Hepatocyte (in vitro differentiated cells): ENCODE measurements at places on chromosomes 12 and 14. TPM values are rescaled to one million over a fixed set of nuclear protein-coding genes. Genes with fewer than 3 reads are reported as not detected.

- H3K27ac ChIP-seq = no peak overlapping the region
- H3K36me3 ChIP-seq = no peaks in the 10 kb centered on the region
- no peaks in the 10 kb centered on the region for H3K27me3 ChIP-seq
- DNase-seq = peak; percentile 35
- no peaks in the 10 kb centered on the region for H3K4me1 ChIP-seq
- H3K4me3 ChIP-seq = no peak overlapping the region
Measured at GRCh38 chr14:38042322-38042721, 165.4 kb upstream of the SSTR1 start.

GRCh38 chr12:120830052-120830940, 73.9 kb downstream of the SPPL3 start:
- no peak overlapping the region for H3K4me3 ChIP-seq
- H3K36me3 ChIP-seq = no peaks in the 10 kb centered on the region
- H3K27me3 ChIP-seq = no peaks in the 10 kb centered on the region

GRCh38 chr14:81303258-81303935, 82.6 kb upstream of the GTF2A1 start:
- no peak overlapping the region for H3K4me3 ChIP-seq
- peak overlapping the region; percentile 97 for H3K27ac ChIP-seq
- no peaks in the 10 kb centered on the region for H3K27me3 ChIP-seq

DNA sequence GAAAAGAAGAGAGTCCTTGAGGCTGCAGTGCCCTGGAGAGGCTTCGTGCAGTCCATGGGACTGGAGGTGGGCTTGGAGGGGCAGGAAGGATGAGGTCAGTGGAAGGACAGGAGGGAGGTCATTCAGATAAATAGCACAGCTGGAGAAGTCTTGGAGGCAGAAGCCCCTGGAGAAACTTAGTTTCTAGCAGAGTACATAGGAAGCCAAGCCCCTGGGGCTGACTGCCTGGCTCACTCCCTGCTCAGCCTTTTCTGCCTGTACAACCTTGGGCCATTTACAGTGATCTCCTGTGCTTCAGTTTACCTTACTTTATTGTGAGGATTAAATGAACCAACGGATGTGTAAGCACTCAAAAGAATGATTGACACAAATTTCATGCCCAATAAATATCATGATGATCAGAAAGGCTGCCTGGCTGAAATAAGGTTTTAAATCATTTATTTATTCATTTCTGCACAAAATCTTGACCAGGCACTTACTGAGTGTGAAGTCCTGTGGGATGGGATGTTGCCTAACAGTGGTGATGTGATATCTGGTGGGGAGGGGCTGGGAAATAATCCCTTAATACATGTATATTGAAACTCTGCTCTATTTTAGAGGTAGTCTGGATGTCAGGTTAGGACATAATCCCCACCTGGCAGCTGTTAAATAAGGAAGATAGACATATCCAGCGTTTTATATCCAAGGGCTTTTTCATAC, 54.3 kb downstream of the PLEKHG7 start:
- H3K4me3 ChIP-seq = no peak overlapping the region
- H3K27ac ChIP-seq = no peak overlapping the region
- H3K36me3 ChIP-seq = no peaks in the 10 kb centered on the region
- H3K27me3 ChIP-seq = no peaks in the 10 kb centered on the region

The TSPAN19 gene
- polyA plus RNA-seq = not detected in 2 replicates

DNA sequence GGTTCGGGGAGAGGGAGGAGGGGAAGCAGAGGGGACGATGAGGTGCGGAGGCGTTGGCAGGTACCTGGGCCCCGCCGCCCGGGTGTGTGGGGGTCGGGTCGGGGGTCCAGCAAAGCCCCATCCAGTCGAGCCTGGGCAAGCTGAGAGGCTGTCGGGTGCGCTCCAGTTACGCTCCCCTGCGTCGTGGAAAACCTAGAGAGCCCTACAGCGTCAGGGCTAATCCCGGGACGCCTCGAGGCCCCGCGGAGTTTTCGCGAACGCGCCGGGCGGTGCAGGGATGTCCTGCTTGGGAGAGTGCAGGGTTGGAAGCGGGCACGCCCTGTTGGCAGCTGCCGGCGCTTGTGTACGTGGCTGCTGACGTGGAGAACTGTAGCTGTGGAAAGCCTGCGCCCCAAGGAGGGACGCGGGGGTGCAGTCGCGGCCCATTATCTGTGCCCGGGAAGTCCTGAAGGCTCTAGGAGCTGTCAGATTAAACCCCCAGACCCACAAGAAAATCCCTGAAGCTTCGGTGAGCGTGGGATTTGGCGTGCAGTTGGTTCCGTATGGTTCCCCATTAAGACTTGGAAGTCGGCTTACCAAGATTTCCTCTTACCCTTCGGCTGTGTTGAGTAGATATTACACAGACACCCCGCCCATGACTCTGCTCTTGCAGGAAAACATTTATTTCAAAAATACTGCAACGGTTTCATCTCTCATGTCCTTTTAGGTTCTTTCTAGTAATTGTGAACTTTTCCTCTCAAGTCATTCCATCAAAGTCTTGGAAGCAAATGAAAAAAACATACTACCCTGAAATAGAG, 11.3 kb upstream of the SLC38A2 start:
- peaks cover 43% of the 10 kb centered on the region for H3K4me1 ChIP-seq
- peak; percentile 92 for DNase-seq
- no peaks in the 10 kb centered on the region for H3K36me3 ChIP-seq
- H3K4me3 ChIP-seq = peak overlapping the region; percentile 31

GRCh38 chr12:12138203-12139154, 67.7 kb downstream of the BCL2L14 start:
- H3K36me3 ChIP-seq = no peaks in the 10 kb centered on the region
- H3K4me3 ChIP-seq = no peak overlapping the region
- peak overlapping the region; percentile 31 for H3K27ac ChIP-seq
- DNase-seq = peak; percentile 7
- H3K4me1 ChIP-seq = no peaks in the 10 kb centered on the region

The DCN gene
- 2,382 and 2,576 TPM in 2 replicates for polyA plus RNA-seq

The AGAP2 gene
- 0.04 TPM in 2 replicates for polyA plus RNA-seq

The SLC10A1 gene
- 0.96 and 2.9 TPM in 2 replicates for polyA plus RNA-seq

The MTRFR gene
- polyA plus RNA-seq = 13.3 and 20.9 TPM in 2 replicates

DNA sequence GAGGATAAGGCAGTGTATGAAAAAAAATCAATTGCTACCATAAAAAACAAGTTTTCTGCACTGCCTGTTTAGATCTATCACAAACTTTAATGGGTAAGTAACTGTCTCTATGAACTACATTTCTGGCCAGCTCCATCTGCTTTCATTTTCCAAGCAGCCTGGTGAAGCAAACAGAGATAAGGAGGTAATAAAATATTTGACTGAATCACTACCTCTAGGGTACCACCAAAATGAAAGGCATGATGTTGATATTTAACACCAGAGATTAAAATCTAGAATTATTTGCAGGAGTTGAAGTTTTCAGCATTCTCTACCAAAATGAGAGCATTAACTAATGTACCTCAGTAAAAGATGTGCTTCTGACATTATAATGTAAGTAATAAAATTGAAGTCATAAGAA, 863.5 kb upstream of the MGAT4C start:
- H3K27me3 ChIP-seq = no peaks in the 10 kb centered on the region
- no peaks in the 10 kb centered on the region for H3K36me3 ChIP-seq
- DNase-seq = no peak
- no peaks in the 10 kb centered on the region for H3K4me1 ChIP-seq
- H3K4me3 ChIP-seq = no peak overlapping the region

The TRMT61A gene
- 13.2 and 15.0 TPM in 2 replicates for polyA plus RNA-seq

- no peak for DNase-seq
- no peaks in the 10 kb centered on the region for H3K36me3 ChIP-seq
- H3K4me1 ChIP-seq = peaks cover 7% of the 10 kb centered on the region
Measured at GRCh38 chr14:96088074-96088473, 48.9 kb downstream of the C14orf132 start.

GRCh38 chr12:120079411-120080400, 36.8 kb downstream of the RAB35 start:
- H3K4me1 ChIP-seq = peaks cover 11% of the 10 kb centered on the region
- H3K27ac ChIP-seq = peak overlapping the region; percentile 17
- no peak overlapping the region for H3K4me3 ChIP-seq
- H3K27me3 ChIP-seq = no peaks in the 10 kb centered on the region
- no peaks in the 10 kb centered on the region for H3K36me3 ChIP-seq
- DNase-seq = no peak

The TMBIM6 gene
- 743 and 805 TPM in 2 replicates for polyA plus RNA-seq

GRCh38 chr12:57027011-57027804, 10.9 kb upstream of the TAC3 start:
- H3K27ac ChIP-seq = no peak overlapping the region
- H3K4me1 ChIP-seq = no peaks in the 10 kb centered on the region
- no peaks in the 10 kb centered on the region for H3K36me3 ChIP-seq
- no peaks in the 10 kb centered on the region for H3K27me3 ChIP-seq
- no peak for DNase-seq

The LTB4R2 gene
- polyA plus RNA-seq = 0.56 and 0.92 TPM in 2 replicates

- peak; percentile 67 for DNase-seq
- H3K36me3 ChIP-seq = no peaks in the 10 kb centered on the region
- no peak overlapping the region for H3K4me3 ChIP-seq
- H3K27ac ChIP-seq = no peak overlapping the region
Measured at GRCh38 chr12:51923506-51924365, 16.4 kb downstream of the ACVRL1 start.

The SLC48A1 gene
- polyA plus RNA-seq = 20.2 and 22.6 TPM in 2 replicates
